Stimulated activated CD4-positive, alpha-beta T cell treated with anti-CD3 and anti-CD28 coated beads, Interleukin-1b, Interleukin-23, amount 100 ng/mL, for 1 hour (primary cell): ENCODE measurements at places on chromosomes 1 and 21.

DNA sequence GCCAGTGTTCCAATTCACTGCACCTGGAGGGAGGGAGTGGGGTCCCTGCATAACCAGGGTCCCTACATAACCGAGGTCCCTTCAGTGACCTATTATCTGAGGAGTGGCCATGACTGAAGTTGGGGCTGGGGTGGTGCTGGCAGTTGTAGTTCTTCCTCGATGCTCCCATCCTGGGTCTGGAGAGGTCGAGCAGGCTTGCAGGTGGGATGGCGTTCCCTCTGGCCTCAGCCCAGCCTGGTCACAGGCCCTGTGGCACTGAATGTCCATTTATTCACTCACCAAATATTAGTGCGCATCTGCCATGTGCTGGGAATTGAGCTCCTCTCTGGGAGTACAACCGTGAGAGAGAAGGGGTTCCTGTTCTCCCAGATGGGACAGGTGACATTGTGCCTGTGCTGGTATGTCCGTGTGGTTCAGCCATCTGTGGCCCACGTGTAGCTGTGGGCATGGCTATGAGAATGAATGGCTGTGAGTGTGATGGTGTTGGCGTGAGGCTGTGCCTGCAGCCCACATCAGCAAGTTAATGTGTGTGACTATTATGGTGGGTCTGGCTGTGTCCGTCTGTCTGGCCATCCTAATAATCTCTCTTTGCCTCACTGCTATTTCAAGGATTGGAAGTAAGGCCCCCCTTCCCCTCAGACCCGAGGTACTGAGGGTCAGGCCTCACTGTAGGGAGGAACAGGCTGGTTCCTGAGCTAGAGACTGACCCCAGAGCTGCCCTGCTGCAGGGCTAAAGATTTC, 3.9 kb upstream of the SLC6A9 start:
- no peak for DNase-seq

- no peak for DNase-seq
Observed at GRCh38 chr21:37452227-37452626, 85.7 kb downstream of the DYRK1A start.

- DNase-seq: no peak
Observed at GRCh38 chr1:91725618-91725988, 160.3 kb downstream of the TGFBR3 start.

GRCh38 chr1:160164121-160164520, 12.7 kb downstream of the ATP1A4 start:
- no peak for DNase-seq

- no peak for DNase-seq
Observed at GRCh38 chr1:24113641-24114033, 1.7 kb upstream of the MYOM3 start.

DNA sequence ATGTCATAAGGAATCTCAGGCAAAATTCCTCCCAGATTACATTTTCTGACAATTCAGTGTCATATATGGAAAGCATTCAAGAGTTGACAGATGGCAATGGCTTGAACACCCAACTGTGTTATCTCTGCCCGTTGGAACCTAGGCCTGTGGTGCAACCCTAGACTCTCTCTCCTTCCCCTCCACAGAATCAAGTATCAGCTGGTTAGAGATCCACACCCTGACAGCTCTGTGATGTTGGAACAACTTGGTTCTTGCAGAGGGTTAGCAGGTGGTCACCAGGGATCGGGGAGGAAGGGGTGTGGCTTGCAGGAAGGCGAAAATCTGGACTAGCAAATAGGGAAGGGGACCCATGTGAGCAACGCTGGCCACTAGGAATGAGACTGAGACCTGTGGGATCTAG, 26.3 kb downstream of the PCSK9 start:
- no peak for DNase-seq

DNA sequence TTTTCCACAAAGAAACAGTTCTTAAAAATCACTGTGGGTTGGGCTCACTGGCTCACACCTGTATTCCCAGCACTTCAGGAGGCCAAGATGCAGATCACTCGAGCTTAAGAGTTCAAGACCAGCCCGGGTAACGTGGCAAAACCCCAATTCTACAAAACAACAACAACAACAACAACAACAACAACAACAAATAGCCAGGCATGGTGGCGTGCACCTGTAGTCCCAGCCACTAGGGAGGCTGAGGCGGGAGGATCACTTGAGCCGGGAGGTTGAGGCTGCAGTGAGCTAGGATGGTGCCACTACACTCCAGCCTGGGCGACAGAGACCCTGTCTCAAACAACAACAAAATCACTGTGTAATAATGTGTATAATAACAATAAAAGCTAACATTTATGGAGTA, 40.8 kb downstream of the CDCP2 start:
- DNase-seq: no peak

DNA sequence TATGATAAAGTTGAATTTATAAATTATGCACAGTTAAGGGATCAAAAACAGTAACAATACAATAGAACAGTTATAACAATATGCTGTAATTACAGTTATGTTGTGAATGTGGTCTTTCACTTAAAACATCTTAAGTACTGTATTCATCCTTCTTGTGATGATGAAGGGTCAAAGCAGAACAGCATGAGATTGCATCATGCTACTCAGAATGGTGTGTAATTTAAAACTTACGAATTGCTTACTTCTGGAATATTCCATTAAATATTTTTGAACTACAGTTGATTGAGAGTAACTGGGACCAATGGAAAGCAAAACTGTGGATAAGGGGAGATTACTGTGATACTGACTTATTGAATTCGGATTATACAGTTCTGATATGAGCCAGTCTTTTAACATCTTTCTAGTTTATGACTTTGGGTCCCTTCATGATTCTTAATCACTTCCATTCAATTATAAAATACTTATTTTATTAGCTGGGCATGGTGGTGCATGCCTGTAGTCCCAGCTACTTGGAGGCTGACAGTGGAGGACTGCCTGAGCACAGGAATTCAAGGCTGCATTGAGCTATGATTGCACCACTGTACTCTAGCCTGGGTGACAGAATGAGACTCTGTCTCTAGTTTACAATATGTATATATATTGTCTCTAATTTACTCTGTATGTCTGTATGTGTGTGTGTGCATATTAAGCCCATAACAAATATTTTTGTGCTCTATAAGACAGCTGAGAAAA, 43.2 kb downstream of the ATP1B1 start:
- DNase-seq: no peak

DNA sequence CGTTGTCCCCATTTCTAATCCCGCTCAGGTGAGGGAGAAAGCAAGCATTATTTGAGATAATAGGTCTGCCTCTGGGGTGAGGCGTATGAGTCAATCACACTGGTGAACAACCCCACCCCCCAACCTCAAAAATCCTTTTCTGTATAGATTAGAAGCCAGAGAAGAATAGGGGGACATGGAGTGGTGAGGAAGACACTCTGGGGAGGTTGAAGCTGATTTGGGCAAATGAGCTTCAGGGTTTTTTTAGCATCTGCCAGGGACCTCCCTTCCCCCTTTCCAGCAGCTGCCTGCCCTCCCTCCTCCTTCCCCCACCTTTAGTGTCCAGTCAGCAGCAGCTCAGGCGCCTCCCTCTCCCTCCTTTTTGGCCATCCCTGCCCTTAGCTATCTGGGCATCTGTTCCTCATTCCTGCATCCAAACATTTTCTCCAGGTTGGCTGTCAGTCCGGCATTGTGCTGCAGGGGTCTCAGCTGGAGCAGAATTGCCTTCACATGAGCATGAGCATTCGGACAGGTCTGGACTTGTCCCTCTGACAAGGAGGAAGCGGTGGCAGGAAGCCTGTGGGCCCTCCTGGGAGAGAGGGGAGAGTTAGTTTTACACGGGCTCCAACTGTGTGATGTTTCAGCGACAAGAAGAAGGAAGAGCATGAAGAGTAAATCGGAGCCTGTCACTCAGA, 30.8 kb upstream of the PTGFRN start:
- DNase-seq: no peak

DNA sequence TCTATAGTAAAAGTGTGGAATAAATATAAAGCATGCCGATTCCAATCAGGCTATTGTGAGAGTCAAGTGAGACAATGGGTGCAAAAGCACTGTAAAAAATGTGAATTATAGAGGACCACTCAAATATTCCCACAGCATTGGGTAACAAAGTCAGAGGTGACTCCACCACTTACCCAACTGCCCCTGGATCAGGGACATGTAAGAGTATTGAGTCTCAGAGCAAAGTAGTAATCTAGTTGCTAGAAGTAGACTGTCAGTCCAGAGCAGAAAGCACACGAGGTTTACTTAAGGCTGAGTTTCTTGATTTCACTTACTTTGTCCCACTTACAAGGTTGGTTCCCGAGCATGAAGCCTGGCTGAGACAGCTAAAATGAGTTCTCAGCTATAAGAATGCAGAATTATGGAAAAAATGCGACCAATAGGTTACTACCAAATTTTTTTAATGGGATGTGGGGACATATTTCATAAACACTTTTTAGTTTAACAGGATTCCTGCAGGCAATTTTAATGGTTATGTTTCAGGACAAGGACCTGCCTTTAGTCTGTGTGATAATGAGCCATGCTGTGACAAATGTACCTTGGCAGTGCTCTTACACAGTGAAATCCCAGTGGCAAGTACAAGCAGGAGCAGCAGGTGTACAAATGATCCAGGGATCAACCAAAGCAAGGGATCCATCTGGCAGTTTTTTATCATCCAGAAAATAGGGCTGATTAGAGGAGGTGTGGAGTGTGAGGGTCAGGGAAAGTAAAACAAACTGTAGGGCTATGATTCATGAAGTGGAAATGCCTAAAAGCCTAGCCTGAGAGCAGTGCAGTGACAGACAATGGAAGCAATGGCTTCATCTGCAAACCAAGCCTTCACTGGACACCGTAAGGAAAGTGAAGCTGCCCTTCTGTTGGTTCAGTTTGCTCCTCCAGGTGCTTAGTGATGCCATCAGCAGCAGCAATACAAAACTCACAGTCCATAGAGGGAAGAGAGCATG, 156.2 kb upstream of the SPAG17 start:
- DNase-seq: no peak

DNA sequence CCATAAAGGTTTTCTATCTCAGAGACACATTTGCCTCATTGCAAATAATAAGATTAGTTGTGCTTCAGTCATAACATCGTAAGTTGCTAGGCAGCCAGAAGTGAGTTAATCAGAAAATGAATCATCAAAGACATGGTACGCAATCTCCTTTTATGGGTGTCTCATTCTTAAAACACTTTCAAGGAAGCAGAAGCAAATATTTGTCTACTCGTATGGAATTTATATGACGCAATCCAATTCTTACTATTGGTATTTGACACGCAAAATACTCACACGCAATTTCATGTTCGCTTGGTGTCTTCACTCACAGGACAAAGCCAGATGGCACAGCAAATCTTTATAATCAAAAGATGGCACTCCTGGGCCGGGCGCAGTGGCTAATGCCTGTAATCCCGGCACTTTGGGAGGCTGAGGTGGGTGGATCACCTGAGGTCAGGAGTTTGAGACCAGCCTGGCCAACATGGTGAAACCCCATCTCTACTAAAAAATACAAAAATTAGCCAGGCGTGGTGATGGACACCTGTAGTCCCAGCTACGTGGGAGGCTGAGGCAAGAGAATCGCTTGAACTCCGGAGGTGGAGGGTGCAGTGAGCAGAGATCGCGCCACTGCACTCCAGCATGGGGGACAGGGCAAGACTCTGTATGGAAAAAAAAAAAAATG, 56.4 kb downstream of the HLCS start:
- DNase-seq: no peak

DNA sequence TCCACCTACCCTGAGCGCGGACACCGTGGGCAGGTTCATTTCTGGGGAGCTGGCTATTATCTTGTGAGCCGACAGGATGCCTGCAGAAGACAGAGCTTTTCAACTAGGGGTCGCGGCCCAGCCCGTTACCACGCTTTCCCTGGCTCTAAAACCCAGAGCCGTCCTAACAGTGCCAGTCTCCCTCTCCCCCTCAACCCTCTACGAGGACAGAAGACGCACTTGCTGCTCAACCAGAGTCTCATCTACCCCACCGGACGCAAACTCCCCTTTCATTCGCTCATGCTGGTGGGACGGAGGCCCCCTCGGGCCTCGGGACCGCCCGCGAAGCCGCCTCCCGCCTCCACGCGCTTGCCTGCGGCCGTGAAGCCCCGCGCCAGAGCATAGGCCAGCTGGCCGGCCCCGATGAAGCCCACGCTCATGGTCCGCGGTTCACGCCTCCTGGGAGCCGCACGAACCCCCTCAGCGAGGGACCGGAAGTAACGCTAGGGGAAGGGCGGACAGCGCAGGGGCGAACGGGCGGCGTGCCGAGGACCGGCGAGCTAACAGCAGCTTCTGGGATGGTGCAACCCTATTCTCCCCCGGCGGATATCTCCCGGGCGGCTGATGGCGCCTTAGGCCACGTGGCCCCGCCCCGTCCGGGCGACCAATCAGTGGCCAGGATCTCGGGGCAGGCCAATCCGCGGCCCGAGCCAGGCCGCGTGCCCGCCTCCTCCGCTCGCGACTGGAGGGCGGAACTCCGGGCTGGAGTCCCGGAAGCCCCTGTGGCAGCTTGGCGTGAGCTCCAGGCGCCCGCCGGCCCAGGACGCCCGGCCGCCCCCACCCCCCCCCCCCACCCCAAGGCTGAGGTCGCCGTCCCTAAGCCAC, at the start of gene PYCR2:
PYCR2 (minus strand) TSS at position 559 of the 864 bp plus-strand sequence; CDS start at position 419, 140 bp downstream.
- DNase-seq: peak; percentile 83

DNA sequence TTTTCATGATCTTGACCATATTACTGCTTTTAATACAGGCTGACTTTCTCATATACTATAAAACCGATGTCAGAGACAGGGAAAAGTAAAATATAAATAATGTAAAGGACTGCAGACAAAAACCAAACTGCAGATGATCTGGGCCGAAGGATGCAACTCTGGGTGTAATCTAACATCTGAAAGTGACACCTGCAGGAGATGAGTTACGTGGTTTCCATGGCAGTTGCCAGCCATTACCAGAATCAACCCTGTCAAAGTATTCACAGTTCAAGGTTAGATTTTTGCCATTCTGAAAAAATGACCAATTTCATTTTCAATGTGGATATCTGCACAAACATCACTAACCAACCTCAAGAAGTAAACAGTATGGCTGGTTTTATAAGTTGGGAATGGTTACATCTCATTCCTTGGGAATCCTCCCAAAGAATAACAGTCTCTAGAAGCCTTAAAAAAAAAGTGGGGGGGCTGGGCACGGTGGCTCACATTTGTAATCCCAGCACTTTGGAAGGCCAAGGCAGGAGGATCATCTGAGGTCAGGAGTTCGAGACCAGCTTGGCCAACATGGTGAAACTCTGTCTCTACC, 27.7 kb downstream of the DNAJC11 start:
- no peak for DNase-seq
